GM19239 (cell line): ENCODE measurements at places on chromosomes 5 and 9.

- DNase-seq: no peak
Observed at GRCh38 chr9:90775657-90776056, 26.0 kb upstream of the SYK start.

DNA sequence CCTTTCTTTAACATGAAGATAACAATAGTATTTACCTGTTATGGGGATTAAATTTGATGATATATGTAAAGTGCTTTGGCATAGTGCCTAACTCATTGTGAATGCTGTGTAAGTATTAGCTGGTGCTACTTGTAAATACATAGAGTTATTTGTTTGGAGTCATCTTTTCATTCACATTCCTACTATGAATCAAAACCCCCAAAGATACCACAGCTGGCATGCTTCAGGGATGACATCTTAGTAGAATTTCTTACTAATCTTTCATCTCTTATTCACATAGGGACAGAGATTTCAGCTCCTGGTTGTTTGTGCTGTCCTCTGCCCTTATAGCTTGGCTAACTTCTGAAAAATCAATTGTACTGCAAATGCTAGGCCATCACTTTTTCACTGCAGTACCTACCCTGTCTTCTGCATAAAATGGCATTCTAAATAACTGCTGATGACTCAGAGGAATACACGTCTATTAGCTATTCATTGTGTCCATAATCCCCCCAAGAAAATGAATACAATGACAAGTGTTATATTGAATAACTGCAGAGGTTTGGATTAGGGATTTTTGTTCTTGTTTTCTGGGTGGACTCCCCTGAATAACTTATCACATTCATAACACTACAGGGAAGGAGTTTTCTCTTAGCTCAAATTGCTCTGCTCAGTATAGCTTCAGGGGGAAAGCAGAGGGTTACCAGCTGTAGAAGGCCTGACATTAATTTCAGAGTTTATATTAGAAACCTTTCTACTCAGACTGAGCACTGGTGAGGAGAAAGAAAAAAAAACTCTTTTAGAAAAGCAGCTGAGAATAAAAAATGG lies 192.2 kb upstream of the C9orf72 start:
- DNase-seq: no peak

DNA sequence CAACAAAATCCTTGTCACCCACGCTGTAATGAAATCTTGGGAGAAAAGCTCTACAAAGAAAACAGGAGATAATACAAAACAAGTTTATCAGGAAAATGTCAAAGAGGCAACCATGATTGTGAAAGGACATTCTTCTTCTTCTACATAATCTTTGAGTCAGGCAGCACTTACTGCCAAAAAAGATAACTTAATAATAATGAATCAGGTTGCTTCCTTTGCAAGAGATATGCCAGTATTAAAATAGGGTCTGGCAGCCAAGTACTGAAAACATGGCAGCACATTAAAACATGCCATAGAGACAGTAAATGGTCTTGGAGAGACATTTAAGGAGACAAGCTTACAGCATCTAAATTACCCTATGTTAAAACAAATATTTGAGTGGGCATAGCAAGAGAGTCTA lies 1573.4 kb downstream of the EFNA5 start:
- no peak for DNase-seq

DNA sequence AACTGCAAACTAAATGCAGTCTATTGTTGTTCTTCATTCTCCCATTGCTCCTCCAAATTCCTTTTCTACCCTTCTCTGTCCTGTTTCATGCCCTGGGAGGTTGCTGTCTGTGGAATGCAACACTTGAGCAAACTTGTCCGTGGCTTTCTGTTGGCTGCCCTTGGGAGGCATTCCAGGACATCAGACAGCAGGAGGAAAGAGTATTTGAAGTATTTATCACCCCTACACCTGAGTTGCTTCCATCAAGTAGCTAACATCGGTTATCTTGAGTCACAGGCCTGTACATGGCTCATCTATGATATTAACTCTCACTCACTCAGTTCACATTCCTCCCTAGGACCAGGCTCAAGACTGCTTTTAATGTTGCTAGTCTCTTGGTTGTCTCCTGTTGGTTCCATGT lies 803.4 kb upstream of the CDH6 start:
- no peak for DNase-seq

DNA sequence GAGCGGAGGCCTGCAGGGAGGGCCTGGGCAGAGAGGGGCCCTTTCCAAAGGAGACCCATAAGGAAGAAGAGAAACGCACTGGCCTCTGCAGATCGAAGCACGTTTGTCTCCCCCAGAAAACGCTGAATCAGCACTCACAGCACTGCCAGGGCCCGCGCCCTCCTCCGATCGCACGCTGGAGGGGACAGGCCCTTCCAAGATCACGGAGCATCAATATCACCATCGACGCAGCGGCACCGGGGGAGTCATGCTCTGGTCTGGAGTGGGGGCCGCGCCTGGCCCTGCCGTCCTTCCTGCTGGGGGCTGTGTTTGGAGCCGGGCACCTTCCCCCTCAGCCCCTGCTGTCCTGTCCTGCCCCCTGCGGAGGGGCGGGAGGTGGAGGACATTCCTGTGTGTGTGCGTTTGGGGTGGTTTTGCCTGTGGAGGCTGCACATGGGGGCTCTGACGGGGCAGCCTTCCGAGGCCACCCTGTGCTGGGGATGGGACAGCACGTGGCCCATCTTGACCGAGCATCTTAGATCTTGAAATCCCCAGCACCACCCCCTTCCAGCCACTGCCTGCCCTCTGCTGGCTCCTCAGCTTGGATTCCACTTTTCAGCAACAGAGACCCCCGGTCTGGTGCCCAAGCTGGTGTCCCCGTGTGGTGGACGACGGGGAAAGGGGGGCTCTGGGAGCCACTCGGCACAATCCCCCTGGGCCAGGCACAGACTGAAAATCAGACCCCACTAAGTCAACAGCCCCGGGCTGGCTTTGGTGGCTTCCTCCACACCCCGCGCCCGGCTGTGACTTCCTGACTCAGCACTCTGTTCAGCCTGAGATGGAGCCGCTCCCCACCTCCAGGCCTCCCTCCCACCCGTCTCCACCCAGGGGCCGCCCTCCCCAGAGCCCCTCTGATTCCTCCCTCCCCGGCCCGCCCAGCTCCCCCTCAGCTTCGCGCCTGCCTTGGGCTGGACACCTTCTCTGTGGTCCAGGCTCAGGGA lies 8.3 kb downstream of the TMEM250 start:
- DNase-seq: no peak

DNA sequence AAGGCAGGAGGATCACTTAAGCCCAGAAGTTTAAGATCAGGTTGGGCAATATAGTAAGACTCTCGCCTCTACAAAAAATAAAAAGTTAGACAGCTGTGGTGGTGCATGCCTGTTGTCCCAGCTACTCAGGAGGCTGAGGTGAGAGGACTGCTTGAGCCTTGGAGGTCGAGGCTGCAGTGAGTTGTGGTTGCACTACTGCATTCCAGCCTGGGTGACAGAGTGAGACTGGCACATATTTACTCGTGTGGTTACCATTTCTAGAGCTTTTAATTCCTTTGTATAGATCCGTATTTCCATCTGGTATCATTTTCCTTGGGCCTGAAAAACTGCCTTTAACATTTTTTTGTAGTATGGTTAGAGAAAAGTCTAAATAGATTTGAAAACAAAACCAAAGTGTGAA lies 7.8 kb downstream of the IL6ST start:
- no peak for DNase-seq

DNA sequence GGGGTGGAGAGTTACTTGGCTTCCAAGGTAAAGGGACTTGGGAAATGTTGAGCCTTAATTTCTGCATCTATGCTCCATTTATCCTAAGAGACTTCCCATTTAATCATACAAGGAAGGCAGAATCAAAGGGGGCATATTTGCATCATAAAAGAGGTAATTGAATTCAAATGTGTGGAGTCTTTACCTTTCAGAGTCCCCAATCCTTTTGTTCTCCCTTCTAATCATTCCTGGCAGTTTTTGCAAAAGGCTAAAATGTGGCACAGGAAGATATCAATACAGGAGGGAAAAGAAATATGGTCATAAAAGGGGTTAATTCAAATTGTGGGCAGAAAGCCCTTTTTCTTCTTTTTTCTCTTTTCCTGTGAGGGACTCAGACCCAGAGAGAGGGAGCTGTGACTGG lies 69.5 kb downstream of the SFXN1 start:
- DNase-seq: no peak

DNA sequence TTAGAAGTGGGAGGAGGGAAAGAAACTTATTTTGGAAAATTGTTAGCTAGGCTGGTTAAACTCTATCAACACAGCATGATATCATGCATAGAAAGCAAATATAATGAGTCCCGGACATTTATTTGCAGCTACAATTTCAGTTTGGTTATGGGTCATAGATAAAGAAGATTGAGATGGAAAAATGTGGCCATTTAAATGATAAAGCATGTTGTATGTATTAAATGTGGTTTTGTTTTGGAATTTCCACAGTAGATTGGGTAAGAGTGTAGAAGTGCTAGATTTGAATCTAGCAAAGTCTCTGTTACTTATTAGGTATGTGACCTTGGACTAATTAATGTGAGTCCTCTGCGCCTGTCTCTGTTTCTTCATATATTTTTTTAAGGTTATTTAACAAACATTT lies 217.4 kb downstream of the KDM4C start:
- no peak for DNase-seq

GRCh38 chr5:59609501-59610265 lies 283.8 kb downstream of the PDE4D start:
- no peak for DNase-seq

DNA sequence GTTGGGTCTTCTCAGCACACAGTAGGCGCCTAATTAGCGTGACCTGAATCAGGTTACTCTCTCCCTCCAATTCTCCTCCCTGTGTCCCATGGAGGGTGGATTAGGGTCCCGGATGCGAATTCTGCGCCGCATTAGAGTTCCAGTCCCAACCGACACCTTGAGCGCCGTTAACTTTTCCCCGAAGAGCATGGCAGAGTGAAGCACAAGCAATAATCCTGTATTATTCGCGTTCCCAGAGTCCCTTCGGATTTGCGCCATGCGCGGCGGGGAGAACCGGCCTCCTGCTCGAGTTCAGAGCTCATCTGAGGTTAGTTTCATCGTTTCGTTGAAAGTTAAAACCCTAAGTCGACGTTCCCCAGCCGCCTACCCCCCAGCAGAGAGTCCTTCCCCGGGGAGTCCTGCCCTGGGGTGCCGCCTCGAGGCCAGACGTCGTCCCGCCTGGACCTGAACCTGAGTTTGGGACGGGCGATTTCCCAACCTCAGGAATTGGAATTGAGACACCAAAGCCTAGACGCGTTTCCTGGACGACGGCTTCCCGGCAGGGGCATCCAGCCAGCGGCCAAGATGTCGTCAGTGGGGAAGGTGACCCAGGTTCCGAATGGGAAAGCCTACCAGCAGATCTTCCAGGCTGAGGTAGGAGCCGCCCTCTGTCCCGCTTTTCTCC lies at the start of gene CCDC180:
Gene CCDC180 (plus strand): TSS at position 160 of the 664 bp plus-strand sequence. CDS start 405 bp downstream, at position 565.
- DNase-seq: no peak

DNA sequence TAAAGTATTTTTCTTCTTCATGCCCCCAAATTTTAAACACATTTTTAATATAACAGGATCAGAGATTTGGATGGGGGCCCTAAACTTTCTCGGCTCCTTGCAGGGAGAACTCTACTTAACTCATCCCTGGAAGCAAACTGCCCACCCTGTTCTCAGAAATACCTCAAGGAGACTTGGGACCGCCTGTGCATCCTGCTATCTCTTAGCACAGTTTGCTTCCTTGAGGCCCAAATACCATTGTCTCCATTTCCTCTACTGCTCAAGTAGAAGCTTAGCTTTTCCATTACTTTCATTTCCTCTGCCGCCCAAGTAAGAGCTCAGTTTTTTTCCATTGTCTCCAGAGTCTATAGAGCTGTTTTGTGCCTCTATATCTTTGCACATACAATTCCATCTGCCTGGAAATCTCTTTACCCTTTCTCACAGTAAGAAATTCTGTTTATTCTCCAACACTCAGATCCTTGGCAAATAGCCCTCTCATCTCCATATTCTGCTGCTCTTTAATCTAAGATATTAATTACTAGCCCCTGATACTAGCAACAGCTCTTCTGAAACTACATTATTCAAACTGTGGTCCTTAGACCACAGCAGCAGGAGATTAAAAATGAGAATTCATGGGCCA lies 137.8 kb downstream of the CEMIP2 start:
- DNase-seq: no peak

- DNase-seq: no peak
Observed at GRCh38 chr5:41844502-41844901, 25.7 kb downstream of the OXCT1 start.

DNA sequence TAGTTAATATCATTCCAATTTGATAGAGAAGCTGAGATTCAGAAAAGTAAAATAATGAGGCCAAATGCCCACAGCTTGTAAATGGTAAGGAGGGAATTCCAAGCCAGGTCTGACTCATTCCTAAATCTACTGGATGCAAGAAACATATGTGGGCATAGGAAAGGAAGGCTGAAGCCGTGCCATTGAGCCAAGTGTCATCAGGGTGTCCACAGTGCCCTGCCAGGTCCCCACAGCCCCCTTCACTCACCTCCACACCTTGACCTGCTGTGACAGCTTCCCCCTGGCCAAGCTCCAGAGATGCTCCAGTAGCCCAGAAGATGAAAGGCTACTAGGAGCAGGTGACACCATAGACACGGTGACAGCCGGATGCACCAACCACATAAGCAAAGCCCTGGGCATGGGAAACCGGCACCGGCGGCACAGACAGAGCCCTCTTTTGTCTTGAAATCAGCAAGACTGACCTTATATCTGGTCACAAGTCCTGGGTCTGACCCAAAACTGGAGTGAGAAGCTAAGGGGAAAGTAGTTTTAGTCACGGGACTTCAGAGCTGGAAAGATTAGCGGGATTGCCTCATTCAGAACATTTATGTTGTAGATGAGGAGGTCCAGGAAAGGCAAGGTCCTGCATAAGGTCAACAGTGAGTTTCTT lies 20.1 kb upstream of the FAT2 start:
- DNase-seq: no peak

- DNase-seq: no peak
Observed at GRCh38 chr5:104890767-104891166, 1328.2 kb upstream of the NUDT12 start.

GRCh38 chr5:179265514-179266290 lies 79.6 kb downstream of the ADAMTS2 start:
- DNase-seq: no peak
